Tibial nerve (tissue), 4 donors: ENCODE measurements at places on chromosomes 16 and 17. TPM values are rescaled to one million over a fixed set of nuclear protein-coding genes. Genes with fewer than 3 reads are reported as not detected.

GRCh38 chr16:1082952-1083675, 10.6 kb downstream of the SSTR5 start:
- no peaks in the 10 kb centered on the region for H3K36me3 ChIP-seq
- no peak overlapping the region for H3K4me3 ChIP-seq
- peaks cover 99% of the 10 kb centered on the region for H3K27me3 ChIP-seq
- no peaks in the 10 kb centered on the region for H3K4me1 ChIP-seq

DNA sequence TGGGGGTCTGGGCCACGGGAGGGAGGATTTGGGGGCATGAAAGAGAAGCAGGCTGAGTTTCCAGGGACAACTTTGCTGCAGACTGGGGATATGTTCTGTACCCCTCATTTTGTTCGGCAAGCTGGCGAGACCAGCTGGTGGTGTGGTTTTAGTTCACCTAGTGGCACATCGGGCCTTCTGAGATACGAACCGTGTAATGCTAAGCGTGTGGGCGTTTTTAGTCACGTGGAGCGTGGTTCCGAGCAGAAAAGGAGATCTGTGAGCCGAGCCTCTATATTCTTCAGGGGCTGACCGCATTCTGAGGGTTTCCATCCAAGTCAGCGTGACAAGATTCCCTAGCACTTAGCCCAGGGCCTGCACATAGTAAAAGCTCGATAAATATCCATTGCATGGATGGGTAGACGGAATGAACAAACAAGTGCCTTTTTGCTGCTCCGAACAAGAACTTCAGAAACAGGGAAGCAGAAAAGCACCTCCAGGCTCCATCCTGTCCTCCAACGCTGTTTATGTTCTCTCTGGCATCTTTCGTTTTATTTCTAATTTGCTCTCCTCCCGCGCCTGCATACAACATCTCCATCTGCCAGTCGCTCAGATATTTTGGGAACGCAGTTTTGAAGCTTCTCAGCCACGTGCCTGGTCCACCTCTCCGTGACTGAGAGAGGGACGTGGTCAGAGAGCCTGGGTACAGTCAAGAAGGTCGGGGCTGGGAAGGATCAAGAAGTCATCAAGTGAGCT, 5.8 kb downstream of the SYT17 start:
- DNase-seq, result no peak
- H3K4me1 ChIP-seq, result peaks cover 7% of the 10 kb centered on the region
- peak overlapping the region; percentile 17 for H3K27ac ChIP-seq
- peaks cover 13% of the 10 kb centered on the region for H3K27me3 ChIP-seq
- no peak overlapping the region for H3K4me3 ChIP-seq

GRCh38 chr16:71467810-71468209, 5.8 kb upstream of the ZNF23 start:
- H3K4me3 ChIP-seq, result no peak overlapping the region
- no peaks in the 10 kb centered on the region for H3K27me3 ChIP-seq
- H3K36me3 ChIP-seq, result no peaks in the 10 kb centered on the region

The NCBP3 gene
- 22.8 TPM for total RNA-seq

DNA sequence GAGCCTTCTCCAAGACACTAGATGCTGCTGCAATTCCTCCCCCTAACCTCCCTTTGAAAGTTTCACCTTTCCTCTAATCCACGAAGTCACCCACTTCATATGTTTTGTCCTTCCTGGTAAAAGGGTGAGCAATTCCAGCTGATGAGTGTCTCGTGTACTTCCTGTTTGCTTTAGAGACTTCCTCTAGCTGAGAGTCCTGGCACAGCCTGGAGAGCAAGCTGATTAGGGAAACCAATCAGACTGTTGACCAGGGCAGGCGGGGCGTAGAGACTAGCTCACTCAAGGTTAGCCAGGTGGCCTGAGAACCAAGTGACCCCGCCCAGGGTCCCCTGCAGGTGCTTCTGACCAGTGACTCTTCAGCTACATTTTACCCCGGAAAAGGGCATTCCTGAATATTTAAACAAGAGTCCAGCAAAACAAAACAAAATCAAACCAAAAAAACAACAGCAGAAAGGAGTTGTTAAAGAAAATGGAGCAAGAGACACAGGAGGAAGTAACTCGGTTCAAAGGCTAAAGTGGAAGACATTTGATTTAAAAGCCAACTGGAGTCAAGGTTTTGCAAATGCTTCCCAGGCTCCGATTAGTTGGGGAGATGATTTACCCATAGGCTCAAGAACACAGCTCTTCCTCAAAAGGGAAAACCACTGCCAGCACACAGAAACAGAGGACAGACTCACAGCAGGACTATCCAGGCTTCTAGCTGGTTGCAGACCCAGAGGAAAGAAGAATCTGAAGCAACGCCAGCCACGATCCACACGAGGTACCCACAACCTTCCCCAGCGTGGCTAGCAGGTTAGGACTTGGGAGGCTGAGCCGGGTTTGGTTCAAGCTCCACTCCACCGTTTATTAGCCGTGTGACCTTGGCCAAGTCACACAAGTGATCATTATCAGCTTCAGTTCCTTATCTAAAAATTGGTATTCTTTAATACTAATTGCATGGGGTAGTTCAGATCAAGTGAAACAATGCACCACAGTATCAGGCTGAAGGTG, 13.4 kb downstream of the HSPB9 start:
- DNase-seq, result no peak
- peak overlapping the region; percentile 66 for H3K27ac ChIP-seq
- peaks cover 63% of the 10 kb centered on the region for H3K4me1 ChIP-seq
- no peaks in the 10 kb centered on the region for H3K36me3 ChIP-seq
- H3K27me3 ChIP-seq, result no peaks in the 10 kb centered on the region

The TEX14 gene
- under 0.01 TPM for total RNA-seq

DNA sequence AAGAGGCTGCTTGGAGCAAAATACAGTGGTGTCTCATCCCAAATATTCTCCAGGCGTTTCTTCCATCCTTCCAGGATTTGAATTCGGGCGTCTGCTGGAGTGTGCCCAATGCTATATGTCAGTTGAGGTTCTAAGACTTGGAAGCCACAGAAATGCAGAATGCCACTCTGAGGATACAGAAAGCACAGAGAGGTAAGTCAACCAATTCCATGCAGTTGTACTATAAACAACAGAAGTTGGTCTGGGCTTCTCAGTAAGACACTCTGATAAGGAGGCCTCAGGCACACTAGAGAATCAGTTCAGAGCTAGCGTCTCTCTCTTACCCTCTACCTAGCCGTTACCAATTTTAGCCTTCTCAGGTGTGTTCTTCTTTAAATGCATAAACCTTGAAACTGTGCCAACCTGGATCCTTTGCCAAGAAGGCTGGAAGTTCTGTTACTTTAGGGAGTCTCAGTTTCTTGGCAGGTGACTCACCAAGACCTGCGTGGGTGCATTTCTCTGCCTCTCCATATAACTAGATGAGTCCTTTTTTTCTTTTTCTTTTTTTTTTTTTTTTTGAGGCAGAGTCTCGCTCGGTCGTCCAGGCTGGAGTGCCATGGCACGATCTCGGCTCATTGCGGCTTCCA, 15.1 kb downstream of the NQO1 start:
- peak overlapping the region; percentile 65 for H3K27ac ChIP-seq
- H3K36me3 ChIP-seq, result peaks cover 51% of the 10 kb centered on the region
- no peak for DNase-seq
- H3K27me3 ChIP-seq, result no peaks in the 10 kb centered on the region
- H3K4me1 ChIP-seq, result no peaks in the 10 kb centered on the region
- H3K4me3 ChIP-seq, result no peak overlapping the region

The NUBP1 gene
- 15.9 TPM for total RNA-seq

The HOXB2 gene
- total RNA-seq, result 6.9 TPM

The TVP23A gene
- total RNA-seq, result not detected

DNA sequence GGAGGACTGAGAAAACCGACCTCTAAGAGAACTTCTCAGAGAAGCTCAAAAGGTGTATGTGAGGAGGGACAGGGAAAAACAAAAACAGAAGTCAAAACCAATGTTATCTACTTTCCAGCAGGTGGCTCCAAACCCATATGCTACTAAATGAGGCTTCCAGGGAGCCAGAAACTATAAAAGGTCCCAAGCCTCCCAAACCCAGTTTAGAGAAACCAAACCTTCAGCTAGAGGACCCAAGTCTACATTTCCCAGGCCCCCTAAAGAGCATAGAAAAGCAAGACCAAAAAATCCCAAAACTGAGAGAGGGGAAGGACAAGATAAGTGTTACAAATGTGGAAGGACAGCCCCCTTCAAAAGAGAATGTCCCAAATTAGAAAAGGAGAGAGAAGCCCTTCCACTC, 3.7 kb downstream of the HPR start:
- no peak for DNase-seq
- H3K36me3 ChIP-seq, result no peaks in the 10 kb centered on the region
- H3K4me1 ChIP-seq, result peaks cover 10% of the 10 kb centered on the region
- H3K27ac ChIP-seq, result no peak overlapping the region

GRCh38 chr17:32876417-32877163, at the start of gene MYO1D:
Gene MYO1D (minus strand): TSS chr17:32877124. CDS start chr17:32876872, 252 bp downstream.
- no peaks in the 10 kb centered on the region for H3K36me3 ChIP-seq
- peak within 1 kb of the TSS; percentile 66 for H3K27ac ChIP-seq
- no peaks in the 10 kb centered on the region for H3K27me3 ChIP-seq
- H3K4me1 ChIP-seq, result peaks cover 5% of the 10 kb centered on the region

The NPIPB2 gene
- total RNA-seq, result 6.8 TPM

DNA sequence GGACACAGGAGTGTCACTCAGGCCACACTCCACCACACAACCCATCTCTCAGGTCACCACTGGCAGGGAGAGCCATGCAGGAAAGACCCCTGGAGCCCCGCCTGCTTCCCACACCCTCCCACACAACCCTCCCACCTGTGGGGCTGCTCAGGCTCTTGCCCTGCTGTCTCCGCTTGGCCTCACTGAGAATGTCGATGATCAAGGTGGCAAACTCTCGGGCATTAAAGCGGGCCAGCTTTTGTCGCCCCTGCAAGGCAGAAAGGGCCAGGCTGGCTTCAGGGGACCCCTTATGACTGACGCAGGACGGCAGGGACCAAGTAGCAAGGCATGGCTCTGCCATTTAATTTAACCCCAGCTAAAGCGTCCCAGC, 8.5 kb downstream of the TP53I13 start:
- H3K4me3 ChIP-seq, result no peak overlapping the region
- H3K36me3 ChIP-seq, result peaks cover 80% of the 10 kb centered on the region
- DNase-seq, result no peak
- no peaks in the 10 kb centered on the region for H3K27me3 ChIP-seq

GRCh38 chr16:69511651-69512050, 54.1 kb upstream of the NFAT5 start:
- peak; percentile 11 for DNase-seq
- H3K27me3 ChIP-seq, result no peaks in the 10 kb centered on the region
- H3K4me1 ChIP-seq, result no peaks in the 10 kb centered on the region
- H3K27ac ChIP-seq, result no peak overlapping the region
- no peak overlapping the region for H3K4me3 ChIP-seq

- peak overlapping the region; percentile 97 for H3K27ac ChIP-seq
- no peaks in the 10 kb centered on the region for H3K27me3 ChIP-seq
- DNase-seq, result peak; percentile 54
- H3K4me3 ChIP-seq, result peak overlapping the region; percentile 72
- H3K4me1 ChIP-seq, result peaks cover 16% of the 10 kb centered on the region
These were observed 857 bp upstream of the STAT5A start for GRCh38 chr17:42287305-42287976.

DNA sequence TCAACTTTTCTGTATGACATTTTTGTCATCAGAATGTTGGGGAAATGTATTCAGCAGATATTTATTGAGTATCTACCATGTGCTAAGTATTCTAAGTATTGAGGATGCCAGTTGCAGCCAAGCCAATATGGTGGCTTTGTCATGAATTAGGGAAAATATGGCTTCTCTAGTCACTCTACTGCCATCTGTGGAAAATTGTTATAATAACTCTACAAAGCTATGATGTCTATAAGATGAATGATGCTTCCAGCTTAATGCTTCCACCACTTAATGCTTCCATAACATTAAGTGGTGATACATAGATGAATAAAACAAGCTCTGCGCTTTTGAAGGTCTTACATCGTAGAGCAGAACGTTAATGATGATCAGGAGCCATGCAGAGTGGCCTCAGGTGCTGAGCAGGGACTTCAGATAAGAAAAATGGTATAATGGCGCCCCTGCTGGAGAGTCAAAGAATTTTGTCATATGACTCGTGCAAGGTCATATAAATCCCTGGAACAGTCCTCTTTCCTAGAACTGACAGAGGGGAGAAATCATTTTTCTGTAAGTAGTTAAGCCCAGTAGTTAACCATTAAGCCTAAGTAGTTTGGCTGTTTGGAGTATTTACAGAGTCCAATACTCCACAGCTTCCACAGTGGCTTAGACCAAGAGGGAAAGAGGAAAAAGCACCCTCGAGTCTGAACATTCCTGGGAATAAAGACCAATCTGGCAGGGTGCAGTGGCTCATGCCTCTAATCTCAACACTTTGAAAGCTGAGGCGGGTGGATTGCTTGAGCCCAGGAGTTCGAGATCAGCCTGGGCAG, 2.7 kb upstream of the TMIGD1 start:
- H3K4me1 ChIP-seq, result no peaks in the 10 kb centered on the region
- no peak overlapping the region for H3K27ac ChIP-seq
- H3K36me3 ChIP-seq, result no peaks in the 10 kb centered on the region
- no peak overlapping the region for H3K4me3 ChIP-seq

- H3K27ac ChIP-seq, result no peak overlapping the region
- DNase-seq, result no peak
- no peaks in the 10 kb centered on the region for H3K36me3 ChIP-seq
- peaks cover 33% of the 10 kb centered on the region for H3K27me3 ChIP-seq
- no peak overlapping the region for H3K4me3 ChIP-seq
These were observed 28.7 kb downstream of the SOX8 start for GRCh38 chr16:1010251-1010650.

The SCARF1 gene
- total RNA-seq, result 30.6 TPM

The OTOP2 gene
- not detected for total RNA-seq

DNA sequence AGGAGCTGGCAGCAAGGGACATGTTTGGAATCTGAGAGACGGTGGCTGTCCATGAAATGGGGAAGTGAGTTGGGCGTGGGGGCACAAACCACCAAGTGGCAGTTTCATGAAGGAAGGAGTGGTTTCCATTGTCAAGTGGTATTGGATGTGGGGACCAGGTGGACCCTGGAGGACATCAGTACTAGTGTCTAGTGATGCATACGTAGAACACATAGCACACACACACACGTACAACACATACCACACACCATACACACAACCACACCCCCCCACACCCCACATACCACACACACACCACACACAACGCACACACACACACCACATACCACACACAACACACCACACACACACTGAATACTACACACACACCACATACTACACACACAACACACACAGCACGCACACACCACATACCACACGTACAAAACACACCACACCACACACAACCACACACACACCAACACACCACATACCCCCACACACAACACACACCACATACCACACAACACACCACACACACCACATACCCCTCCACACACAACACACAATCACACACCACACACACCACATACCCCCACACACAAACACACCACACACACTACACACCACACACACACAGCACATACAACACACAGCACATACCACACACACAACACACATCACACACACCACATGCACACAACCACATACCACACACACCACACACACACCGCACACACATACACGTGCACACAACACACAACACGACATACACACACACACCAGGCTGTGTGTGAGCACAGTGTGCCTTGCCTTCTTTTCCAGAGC, 41.1 kb upstream of the GSE1 start:
- H3K27me3 ChIP-seq, result no peaks in the 10 kb centered on the region
- H3K27ac ChIP-seq, result peak overlapping the region; percentile 43
- H3K4me3 ChIP-seq, result no peak overlapping the region
- H3K36me3 ChIP-seq, result no peaks in the 10 kb centered on the region
- DNase-seq, result no peak

- H3K27me3 ChIP-seq, result peaks cover 17% of the 10 kb centered on the region
- peaks cover 22% of the 10 kb centered on the region for H3K4me1 ChIP-seq
- H3K36me3 ChIP-seq, result no peaks in the 10 kb centered on the region
- DNase-seq, result no peak
These were observed 746 bp downstream of the GNAO1 start for GRCh38 chr16:56191835-56192634.

The KRT32 gene
- total RNA-seq, result 0.21 TPM
